Stromal cell of bone marrow (primary cell): ENCODE measurements at places on chromosomes 2 and 18.
A peak's percentile ranks its signal among the peaks of the same experiment; 100 is the strongest.

- no peak for DNase-seq
Measured at GRCh38 chr2:187404431-187405110, 43.5 kb downstream of the CALCRL start.

- DNase-seq, result no peak
Measured at GRCh38 chr18:58491773-58492752, 136.8 kb downstream of the ALPK2 start.

- DNase-seq, result peak; percentile 21
Measured at GRCh38 chr2:10042301-10043161, 819 bp upstream of the KLF11 start.

GRCh38 chr2:240429341-240429871 lies 6.1 kb upstream of the GPC1 start:
- DNase-seq, result no peak

DNA sequence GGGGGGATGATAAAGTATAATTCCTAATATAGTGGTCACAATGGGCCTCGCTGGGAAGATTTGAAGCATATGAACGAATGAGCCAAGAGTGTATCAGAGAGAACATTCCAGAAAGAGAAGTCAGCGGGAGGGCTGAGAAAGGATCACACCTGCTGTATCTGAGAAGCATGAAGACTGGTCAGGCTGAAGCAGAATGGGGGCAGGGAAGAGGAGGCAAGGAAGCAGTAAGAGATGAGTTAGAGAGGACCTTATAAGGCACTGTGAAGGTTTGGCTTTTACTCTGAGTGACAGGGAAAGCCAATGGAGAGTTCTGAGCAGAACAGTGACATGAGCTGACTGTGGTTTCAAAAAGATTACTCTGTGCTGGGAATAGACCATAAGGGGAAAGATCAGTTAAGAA lies 73.5 kb downstream of the CHN1 start:
- DNase-seq, result no peak

- no peak for DNase-seq
Measured at GRCh38 chr2:30464544-30465170, 17.6 kb downstream of the LCLAT1 start.

GRCh38 chr2:96869281-96869821 lies 529 bp downstream of the SEMA4C start:
- DNase-seq, result peak; percentile 74

DNA sequence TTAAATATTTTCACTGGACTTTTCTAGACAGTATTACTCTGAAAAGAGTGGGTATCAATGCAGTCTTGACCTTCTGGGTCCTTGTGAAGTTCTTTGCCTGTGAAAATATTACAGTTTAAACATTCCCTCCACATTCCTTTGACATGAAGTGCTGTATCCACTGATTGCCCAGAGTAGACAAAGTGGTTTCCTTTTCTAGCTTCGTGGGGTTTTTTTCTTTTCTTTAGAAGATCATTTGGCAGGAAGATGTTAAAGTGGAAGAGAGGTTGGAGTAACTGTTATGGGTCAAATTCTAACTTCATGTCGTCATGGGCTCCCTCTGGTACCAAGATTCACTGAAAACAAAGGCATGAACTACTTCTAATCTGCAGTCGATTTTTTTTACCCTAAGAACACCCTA lies 496.9 kb downstream of the EPHA4 start:
- peak; percentile 60 for DNase-seq

DNA sequence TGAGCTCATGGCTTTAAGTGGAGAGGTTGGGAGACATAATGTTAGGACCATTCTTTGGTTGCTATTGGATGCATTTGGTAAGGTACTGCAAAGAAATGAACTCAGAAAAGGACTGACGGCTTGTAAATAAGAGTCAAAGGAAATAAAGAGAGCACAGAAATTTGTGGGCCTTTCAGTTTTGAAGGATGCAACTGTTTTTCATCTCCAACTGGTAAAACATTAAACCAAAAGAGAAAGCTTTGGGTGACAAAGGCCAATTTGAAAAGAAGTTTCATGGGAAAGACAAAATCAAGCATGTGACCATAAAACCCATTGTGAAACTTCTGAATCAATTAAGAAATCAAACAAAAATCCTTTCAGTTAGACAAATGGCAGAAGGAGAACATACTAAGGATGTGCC lies 77.8 kb upstream of the SPOPL start:
- no peak for DNase-seq

- no peak for DNase-seq
Measured at GRCh38 chr2:54143780-54144179, 28.4 kb downstream of the ACYP2 start.

DNA sequence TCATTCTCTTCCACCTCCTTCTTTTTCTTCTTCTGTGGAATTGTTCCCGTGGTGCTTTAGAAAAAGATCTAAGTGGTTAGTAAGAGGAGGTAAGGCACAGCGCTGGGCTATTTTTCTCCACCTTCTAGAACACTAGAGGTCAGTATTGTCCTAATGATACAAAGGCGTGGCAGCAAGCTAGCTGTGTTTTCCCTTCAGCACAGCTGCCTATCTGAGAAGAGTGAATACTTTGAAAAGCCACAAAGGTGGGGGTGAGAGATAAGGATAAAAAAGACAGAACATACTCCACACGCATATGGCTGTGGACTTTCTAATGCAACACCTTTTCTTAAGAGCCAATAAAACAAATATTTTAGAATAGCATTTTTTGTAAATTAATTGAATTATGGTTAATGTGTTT lies 2.1 kb downstream of the CNTNAP5 start:
- peak; percentile 15 for DNase-seq

DNA sequence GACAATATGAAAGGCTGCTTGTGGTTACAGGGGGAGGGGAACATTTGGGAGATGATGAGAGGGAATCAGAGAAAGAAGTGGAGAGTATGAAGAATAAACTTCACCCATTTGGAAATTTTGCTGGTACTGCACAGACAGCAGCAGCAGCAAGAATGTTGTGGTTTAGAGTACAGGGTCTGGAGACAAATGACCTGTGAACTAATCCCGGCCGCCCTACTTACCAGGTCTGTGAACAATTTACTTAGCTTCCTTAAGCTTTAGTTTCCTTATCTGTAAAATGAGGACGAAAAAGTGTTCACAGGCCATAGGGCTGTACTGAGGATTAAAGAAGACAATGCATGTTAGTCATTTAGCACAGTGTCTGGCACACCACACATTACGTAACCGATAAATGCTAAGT lies 685.4 kb upstream of the CELF4 start:
- no peak for DNase-seq

GRCh38 chr2:208112969-208113368 lies 11.4 kb downstream of the CRYGD start:
- no peak for DNase-seq

DNA sequence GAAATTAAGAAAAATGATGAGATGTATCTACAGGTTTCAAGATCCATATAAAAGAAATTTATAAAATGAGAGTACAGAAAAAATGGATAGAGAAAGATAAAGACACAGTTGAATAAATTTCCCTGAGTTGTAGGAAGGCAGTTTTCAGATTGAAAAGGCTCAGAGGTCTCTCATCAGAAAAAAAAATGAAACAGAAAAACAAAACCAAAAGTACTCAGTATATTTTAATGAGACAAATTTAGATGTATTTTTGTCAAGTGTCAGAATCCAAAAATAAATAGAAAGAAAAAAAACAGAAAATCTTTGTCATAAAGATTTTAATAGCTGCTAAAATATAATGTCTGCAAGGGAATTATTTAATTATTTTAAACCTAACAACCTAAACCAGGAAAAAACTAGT lies 520.5 kb downstream of the KCNJ3 start:
- no peak for DNase-seq

GRCh38 chr18:79543861-79544385 lies 135.7 kb upstream of the CTDP1 start:
- no peak for DNase-seq

DNA sequence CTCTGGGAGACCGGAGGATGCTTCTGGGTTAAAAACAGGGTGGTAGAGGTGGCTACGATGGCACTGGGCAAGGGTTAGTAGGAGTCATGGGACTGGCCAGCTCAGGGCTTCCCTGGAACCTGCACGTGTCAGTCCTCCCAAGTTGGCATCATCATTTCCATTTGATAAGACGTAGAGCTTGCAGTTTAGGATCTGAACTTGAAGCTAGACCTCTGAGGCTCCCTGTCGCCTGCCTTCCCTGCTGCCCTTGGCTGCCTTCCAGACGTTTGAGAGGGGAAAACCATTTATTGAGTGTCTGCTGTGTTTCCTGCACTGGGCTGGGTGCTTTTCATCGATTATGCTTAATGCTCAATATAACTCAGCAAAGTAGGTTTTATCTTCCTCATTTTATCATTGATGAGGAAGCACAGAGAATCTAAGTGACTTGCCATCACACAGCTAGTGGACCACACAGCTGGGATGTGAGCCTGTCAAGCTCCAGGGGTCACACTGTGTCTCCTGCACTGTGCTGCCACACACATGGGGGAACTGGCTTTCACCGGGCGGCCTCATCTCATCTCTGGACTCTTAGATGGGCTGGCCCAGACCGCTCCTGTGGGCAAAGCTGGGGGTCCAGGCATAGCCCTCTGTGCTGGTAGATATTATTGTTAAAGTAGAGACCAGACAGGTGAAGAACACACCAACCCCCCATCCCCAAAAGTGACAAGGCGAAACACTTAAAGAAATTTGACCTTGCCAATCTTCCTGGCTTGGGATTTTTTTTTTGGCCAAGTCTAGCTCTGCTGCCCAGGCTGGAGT lies 7.8 kb downstream of the NT5DC4 start:
- DNase-seq, result no peak

DNA sequence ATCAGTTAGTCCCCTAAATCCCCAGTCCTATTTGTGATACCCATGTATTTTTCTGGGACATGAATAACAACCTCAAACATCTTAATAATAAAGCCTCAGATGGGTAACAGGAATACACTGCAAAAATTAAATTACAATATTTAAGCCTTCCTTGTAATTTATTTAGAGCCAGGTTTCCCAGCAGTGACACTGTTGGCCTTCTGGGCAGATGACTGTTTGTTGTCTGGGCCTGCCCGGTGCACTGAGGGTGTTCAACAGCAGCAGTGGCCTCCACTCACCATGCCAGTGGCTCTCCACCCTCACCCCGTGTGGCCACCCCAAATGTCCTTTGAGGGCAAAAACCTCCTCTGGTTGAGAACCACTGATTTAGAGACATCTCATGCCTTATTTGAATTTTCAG lies 270.2 kb upstream of the SIX3 start:
- no peak for DNase-seq

GRCh38 chr2:15665067-15665942 lies 73.6 kb downstream of the DDX1 start:
- DNase-seq, result no peak

DNA sequence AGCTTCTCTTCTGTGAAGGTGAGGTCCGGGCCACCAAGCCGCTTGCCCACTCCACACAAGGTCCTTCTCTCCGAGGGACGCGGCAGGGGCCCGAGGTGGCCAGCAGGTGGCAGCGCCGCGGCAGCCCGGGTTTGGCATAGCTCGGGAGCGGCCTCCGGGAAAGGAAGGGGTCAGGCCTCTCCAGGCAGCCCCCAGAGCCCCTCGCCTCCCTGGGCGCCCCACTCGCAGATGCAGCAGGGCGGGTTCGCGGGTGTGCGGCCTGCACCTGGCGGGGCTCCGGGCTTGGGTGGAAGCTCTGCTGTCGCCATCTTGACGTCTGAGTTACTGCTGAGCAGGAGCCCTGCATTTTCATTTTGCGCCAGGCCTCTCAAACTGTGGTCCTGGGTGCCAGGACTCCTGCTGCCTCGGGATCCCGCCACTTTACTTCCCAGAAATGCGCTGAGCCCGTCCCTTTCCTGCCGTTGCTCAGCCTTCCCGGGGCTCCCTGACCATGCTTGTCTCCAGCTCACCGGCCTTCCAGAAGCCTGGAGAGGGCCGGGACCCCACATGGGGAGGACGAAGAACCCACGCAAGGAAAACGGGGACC lies 18.6 kb upstream of the NCL start:
- peak; percentile 38 for DNase-seq
